Tibial nerve (tissue), 4 donors: ENCODE measurements at places on chromosomes 12 and 14.

DNA sequence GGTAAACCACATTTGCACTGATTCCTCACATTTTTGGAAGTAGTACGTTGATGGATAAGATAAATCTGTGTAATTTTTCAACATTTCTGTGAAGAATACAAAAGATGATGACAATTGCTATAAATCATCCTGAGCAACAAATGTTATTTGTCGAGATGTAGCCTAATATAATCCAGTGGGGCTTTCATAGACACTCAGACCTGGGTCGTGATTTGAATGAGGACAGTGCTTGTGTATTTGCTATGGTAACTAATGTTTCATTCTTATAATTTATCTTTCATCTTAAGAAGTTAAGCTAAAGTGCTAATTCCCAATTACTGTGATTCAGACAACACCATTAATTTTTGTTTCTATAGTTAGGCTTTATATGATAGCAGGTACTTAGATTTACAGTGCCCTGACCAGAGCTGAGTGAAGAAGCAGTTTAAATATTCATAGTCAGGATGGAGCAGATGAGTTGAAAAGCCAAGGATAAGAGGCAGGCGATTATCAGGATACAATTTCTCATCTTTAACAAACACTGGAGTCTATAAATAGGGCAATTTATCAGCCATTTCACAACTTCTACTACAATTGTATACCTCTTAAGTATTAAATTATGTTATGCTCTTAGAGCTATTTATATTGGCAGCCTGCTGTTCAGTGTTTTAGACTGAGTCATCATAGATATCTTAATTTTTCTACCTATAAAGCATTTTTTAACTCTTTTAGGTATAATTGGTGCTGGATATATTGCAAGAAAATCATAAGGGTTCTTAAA is 359.9 kb downstream of the TRHDE start:
- H3K4me1 ChIP-seq = no peaks in the 10 kb centered on the region
- no peak overlapping the region for H3K27ac ChIP-seq
- DNase-seq = no peak
- H3K27me3 ChIP-seq = no peaks in the 10 kb centered on the region
- no peak overlapping the region for H3K4me3 ChIP-seq

DNA sequence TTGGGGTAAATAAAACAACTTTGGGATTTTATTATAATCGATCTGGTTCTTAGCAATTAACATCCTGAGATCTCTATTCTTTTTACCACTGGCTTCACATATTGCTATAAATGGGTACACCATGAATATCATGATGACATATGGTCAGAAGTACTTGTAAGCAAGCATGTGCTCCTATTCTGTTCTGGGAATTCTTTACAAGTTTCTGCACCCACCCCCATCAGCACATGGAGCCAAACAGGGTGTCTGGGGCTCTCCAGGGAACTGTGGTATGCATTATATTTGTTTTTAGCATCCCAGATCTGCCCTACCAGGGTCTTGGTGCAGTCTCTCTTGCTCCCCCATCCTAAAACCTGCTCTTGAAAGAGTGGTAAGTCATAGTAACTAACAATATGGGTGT is 31.3 kb downstream of the DMAC2L start:
- H3K27ac ChIP-seq = no peak overlapping the region
- peaks cover 7% of the 10 kb centered on the region for H3K36me3 ChIP-seq
- DNase-seq = no peak
- peaks cover 29% of the 10 kb centered on the region for H3K4me1 ChIP-seq
- no peak overlapping the region for H3K4me3 ChIP-seq
- H3K27me3 ChIP-seq = no peaks in the 10 kb centered on the region

DNA sequence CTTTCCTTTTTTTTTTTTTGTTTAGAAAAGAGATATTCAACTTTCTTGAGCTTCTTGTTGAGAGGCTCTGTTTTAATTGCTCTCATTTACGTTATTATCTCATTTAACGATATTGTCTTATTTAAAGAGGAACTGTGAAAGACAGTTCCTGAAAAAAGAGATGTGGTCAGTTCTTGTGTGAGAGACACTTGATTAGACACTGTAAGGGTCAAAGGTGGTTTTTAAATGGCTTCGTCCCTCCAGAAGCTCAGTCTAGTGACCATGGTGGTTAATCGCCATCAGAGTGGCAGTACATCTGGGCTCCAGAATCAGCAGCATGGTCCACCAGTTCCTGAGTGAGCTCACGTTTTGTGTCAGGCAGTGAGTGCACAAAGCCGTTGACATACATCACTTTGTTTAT is 57.9 kb upstream of the KCNA5 start:
- no peak overlapping the region for H3K27ac ChIP-seq
- no peaks in the 10 kb centered on the region for H3K36me3 ChIP-seq
- H3K27me3 ChIP-seq = no peaks in the 10 kb centered on the region

DNA sequence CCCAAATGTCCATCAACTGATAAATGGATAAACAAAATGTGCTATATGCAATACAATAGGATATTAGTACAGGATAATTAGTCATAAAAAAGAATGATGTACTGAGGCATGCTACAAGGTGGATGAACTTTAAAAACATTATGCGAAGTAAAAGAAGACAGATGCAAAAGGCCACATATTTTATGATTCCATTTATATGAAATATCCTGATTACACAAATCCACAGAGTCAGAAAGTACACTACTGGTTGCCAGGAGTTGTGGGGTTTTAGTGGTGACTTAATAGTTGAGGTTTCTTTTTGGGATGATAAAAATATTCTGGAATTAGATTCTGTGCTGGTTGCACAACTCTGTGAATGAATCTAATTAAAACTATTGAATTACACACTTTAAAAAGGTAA is 12.6 kb downstream of the TRIM9 start:
- DNase-seq = no peak
- H3K36me3 ChIP-seq = no peaks in the 10 kb centered on the region
- H3K4me1 ChIP-seq = no peaks in the 10 kb centered on the region
- no peak overlapping the region for H3K27ac ChIP-seq

DNA sequence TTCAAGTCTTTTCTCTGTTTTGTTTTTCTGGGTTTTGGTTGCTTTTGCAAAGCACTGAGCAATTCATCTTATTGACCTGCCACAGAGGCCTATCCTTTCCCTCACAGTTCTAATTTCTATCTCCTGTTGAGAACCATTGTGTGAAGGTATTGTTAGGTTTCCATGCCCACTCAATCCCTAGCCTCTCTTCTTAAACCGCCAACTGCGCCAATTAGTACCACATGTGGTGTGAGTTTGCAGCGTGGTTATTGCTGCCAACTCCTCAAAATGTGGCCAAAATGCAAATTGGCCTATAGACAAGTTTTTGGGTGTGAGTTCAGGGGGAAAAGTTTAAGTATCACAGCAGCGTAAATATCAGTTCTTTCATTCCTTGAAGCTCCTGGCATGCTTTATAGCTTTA is 232.6 kb downstream of the FLRT2 start:
- H3K27ac ChIP-seq = no peak overlapping the region
- no peaks in the 10 kb centered on the region for H3K27me3 ChIP-seq
- H3K36me3 ChIP-seq = no peaks in the 10 kb centered on the region

GRCh38 chr12:127280393-127281275 is 986.3 kb upstream of the TMEM132C start:
- no peak for DNase-seq
- no peaks in the 10 kb centered on the region for H3K27me3 ChIP-seq
- no peaks in the 10 kb centered on the region for H3K4me1 ChIP-seq

DNA sequence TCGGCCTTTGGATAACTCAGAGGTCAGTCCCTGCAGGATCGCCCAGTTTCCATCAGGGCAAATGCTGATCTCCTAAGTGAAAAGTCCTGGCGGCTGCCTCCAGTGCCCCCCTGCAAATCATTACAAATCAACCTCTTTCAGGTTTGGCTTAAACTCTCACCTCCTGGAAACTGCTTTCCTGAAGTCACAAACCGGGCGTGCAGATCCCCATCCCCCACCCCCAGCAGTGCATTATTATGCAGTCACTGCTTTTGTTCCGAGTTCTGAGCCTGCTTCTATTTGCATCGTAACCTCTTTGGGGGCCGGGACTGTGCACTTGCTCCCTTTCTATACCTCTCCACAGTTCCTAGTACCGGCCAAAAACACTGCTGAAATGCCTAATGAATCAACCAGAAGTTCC is at the start of gene USP44:
USP44 (minus strand) TSS at position 172 of the 400 bp plus-strand sequence. CDS start 17,220 bp downstream, outside the sequence.
- no peak within 1 kb of the TSS for H3K4me3 ChIP-seq
- no peaks in the 10 kb centered on the region for H3K27me3 ChIP-seq
- H3K4me1 ChIP-seq = peaks cover 6% of the 10 kb centered on the region
- no peak for DNase-seq
- H3K36me3 ChIP-seq = no peaks in the 10 kb centered on the region
- no peak within 1 kb of the TSS for H3K27ac ChIP-seq

DNA sequence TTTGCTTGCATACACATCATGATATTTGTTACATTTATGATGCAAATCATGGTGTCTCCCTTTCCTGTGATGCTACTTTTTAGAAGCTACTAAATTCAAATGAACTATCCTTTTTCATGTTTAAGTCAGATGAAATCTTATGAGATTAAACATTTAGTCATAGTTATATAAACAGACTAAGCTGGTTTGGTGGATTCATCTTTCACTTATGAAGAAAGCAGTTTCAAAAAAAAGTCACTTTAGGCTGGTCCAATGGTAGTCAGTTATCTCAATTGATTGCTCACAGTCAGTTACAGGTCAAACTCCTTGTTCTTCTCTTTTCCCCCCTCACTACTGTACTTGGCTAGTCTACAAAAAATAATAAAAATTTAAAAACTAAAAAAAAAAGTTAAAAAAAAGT is 19.7 kb downstream of the SYCP3 start:
- H3K4me1 ChIP-seq = no peaks in the 10 kb centered on the region
- no peaks in the 10 kb centered on the region for H3K27me3 ChIP-seq

- H3K4me3 ChIP-seq = peak overlapping the region; percentile 42
- H3K27me3 ChIP-seq = no peaks in the 10 kb centered on the region
- H3K36me3 ChIP-seq = peaks cover 21% of the 10 kb centered on the region
- peak overlapping the region; percentile 91 for H3K27ac ChIP-seq
- H3K4me1 ChIP-seq = no peaks in the 10 kb centered on the region
Observed at GRCh38 chr12:54127538-54128259, 61.1 kb downstream of the SMUG1 start.

DNA sequence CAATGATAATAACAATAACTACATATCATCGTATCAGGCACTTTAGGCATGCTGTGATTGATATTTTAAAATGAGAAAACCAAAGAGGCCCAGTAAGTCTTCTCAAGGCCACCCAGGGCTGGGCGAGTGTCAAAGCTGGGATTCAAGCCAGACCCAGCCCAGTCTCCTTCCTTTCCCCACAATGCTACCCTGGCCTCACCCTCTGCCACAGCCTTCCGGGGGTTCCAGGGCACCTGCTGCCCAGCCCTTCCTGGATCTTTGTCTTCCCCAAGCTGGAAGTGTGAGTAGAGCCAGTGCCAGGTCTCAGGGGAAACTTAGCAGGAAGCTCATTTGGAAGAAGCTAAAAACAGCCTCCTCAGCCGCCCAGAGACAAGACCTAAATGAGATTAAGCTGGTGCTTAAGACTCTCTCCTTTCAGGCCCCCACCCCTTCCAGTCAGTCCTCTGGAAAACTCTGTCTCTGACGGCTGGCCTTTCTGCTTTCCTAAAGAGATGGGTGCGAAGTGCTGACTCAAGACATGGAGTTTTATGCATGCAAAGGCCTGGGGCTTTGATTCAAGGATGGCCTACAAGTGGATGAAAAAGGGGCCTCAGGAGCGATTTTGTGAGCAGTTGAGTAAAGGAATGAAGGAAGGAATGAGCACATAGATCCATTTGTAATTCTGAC is 184.2 kb downstream of the KCNA5 start:
- no peaks in the 10 kb centered on the region for H3K36me3 ChIP-seq
- H3K4me3 ChIP-seq = no peak overlapping the region
- no peak overlapping the region for H3K27ac ChIP-seq
- no peaks in the 10 kb centered on the region for H3K4me1 ChIP-seq
- H3K27me3 ChIP-seq = no peaks in the 10 kb centered on the region
- no peak for DNase-seq

DNA sequence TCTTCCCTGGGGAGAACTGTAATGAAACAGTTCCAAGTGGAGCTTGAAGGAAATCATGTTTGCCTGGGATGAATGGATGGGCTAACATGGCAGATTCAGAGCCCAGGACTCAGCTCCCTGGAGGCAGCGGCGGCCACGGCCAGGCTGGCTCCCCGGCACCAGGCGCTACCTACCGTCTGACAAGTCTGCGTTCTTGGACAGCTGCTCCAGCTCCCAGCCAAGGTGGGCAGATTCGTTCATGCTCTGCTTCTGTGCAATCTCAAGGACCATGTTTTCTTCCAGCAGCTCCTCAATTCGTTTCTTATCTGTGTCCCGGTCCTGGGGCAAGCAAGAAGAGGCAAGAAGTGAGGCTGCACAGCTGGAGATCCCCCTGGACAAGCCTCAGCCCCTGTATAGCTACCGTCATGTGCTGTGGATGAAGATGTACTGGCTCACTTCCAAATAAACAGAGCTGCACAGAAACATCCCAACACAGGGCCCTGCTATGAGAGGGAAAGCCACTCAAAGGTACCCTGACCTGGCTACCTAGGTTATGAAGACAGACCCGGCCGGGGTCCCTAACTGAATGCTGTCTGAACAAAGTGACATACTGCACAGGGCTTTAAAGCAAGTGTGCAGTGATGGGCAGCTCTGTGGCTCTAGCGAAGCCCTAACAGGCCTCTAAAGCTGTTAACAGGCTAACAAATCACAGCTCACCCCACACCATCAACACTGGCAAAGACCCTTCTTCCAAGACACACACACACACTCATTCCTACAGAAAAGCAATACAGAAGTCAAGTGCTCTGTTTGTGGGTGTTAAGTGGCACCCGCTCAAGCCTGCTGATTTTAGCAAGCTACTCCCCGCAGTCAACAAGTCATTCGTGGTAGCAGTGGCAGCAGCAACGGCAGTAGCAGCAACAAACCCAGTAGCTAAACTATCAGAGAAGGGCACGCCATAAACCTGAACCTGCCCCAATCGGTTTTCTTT is 80.4 kb upstream of the GPR68 start:
- H3K36me3 ChIP-seq = no peaks in the 10 kb centered on the region
- H3K27me3 ChIP-seq = no peaks in the 10 kb centered on the region
- DNase-seq = no peak
- H3K4me1 ChIP-seq = peaks cover 16% of the 10 kb centered on the region
- no peak overlapping the region for H3K4me3 ChIP-seq

- no peak overlapping the region for H3K4me3 ChIP-seq
- H3K36me3 ChIP-seq = no peaks in the 10 kb centered on the region
- H3K27ac ChIP-seq = no peak overlapping the region
Observed at GRCh38 chr14:59538936-59539335, 37.7 kb downstream of the CCDC175 start.

DNA sequence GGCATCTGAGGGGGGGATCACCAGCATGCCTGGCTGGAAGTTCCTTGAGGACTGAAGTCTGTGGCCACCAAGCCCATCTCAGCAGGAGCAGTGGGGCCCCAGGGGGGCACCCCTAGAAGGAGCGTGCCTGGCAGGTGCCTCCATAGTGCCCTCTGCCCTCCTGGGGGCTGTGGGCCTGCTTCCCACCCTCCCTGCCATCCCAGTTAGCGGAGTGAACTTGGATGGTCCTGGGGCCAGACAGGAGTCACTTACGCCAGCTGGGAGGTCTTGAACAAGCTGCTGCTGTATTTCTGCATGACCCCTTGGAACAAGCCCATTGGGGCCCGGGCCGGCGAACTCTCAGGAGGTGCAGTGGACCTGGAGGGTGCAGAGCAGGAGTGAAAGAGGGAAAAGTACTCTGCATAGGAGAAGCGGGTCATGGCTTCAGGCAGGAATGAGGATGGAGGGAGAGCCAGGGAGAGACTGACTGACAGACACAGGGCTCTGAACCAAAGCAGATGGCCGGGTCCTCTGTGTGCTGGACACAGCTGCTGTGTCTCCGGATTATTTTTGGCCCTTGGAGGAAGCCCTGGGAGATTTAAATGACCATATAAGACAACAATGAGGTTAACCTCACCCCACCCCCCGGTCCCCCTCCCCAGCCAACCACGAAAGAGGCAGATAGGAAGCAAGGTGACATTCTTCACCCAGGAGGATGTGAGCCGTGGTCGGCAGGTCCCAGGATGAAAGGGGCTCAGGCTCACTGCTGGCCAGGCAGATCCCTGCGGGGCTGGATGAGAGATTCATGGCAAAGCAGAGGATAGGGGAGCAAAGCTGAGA is 19.6 kb downstream of the ASB2 start:
- no peaks in the 10 kb centered on the region for H3K36me3 ChIP-seq
- no peaks in the 10 kb centered on the region for H3K4me1 ChIP-seq
- no peak overlapping the region for H3K27ac ChIP-seq
- H3K27me3 ChIP-seq = no peaks in the 10 kb centered on the region
